ENCODE measurements at places on chromosomes 11 and 22.

GRCh38 chr22:48092866-48093265 lies 1330.4 kb downstream of the TBC1D22A start:
- DNase-seq: no peak

GRCh38 chr22:46061501-46062231 lies 84.7 kb upstream of the WNT7B start:
- no peak for DNase-seq

- no peak for DNase-seq
Observed at GRCh38 chr22:38034884-38035529, 22.2 kb upstream of the PICK1 start.

DNA sequence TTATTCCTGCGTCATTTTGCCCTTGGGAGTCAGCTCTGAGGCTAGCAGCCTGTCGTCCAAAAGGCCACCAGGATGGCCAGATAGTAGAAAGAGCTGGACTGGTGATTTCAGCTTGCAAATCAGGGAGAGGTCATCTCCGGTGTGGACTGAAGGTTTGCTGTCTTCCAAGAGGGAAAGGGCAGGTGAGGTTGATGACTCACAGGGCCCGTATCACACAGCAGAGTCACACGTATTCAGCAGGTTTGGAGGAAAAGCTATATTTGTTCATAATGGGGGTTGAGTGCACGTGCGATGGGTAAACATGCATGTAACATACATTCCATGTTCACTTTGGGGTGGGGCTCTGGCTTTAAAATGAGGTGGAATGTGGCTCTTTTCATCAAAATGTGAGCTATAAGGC lies 25.6 kb downstream of the MRPL21 start:
- no peak for DNase-seq

GRCh38 chr11:129042503-129042902 lies 99.8 kb upstream of the TP53AIP1 start:
- no peak for DNase-seq

DNA sequence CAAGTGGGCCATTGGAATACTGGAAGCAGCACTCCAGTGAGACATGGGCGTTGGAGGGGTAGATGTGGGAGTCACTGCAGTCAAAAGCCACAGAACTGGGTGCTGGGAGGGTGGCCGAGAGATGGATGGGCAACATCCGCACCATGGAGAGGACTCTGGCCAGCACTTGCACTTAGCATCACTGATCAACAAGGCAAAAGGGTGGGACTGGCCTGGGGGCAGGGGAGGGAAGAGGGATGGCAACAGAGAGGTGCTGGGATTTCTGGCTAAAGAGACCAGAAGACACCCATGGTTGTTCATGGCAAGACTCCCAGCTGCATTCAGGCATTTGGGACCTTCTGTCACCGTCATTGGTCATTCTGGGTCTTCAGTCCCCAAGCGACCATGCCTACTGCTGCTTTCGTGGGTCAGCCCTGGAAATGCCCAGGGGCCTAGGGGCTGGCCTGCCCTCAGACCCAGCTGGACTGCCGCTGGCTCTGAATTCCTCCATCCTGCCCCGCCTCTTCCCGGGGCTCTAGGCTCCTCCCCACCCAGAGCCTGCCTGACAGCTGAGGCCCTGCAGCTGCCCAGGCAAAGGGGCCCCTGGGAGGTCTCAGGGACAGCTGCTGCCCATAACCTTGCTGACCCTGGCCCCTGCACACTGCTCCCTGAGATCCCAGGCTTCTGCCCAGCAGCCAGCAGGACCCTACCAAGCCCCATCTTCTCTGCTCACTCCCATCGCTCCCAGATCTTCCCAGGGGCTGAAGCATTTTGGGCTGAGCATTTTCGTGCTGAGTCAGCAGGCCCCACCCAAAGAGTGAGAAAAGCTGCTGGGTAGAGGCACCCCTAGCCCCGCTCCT lies 13.0 kb upstream of the CDC42EP2 start:
- DNase-seq: no peak

DNA sequence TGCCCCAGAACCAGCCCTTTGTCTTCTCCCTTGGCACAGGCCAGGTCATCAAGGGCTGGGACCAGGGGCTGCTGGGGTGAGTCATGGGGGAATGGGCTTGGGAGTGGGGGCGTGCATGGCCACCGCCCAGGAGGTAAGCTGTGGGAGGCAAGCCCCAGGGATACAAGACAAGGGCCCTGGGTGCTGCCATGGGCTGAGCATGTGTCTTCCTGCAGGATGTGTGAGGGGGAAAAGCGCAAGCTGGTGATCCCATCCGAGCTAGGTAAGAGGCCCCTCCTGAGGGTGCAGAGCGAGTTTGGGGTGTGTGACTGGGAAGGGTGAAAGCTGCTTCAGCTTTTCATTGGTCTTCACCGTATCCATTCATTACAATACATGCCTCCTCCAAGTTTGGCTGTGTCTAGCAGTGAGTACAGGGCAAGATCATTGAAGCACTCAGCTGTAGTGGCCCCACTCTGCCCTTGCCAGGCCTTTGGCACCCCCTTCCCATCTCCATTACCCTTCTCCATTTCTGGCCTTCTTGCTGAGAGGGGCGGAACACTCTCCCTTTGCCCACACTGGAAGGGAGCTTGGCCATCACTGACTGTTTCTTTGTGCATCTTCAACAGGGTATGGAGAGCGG lies 2.5 kb downstream of the FKBP2 start:
- DNase-seq: no peak

DNA sequence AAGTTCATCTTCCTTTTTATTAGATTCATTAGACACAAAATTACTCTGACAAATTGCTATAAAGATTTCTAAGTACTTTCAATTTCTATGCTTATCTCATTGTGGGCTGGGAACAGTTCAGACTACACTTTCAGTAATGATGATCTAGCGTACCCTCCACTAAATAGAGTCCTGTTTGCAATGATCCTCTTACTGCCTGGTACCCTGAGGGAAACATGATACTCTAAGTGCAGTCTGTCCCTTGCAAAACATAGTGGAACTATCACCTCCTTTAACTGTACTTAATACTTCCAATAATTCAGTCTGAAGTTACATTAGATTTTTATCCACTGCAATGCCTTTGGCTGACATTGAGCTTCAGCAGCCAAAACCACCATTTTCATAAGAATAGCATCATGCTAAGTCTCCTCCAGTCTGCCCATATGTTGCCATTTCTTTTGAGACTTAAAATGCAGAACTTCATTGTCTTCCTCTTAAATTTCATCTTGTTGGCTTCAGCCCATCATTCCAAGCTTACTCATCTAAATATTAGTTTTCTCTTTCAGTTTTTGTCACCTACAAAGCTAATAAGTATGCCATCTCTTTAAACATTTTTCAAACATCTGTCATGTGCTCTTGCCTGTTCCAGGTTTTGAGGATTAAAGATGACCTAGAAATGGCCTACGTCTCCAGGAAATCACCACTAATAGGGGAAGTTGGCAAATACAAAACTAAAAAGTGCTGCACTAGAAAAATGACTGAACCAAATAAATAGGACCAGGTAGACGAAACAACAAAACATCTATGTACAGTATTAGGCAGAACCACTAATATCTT lies 55.5 kb downstream of the PAK1 start:
- DNase-seq: no peak

DNA sequence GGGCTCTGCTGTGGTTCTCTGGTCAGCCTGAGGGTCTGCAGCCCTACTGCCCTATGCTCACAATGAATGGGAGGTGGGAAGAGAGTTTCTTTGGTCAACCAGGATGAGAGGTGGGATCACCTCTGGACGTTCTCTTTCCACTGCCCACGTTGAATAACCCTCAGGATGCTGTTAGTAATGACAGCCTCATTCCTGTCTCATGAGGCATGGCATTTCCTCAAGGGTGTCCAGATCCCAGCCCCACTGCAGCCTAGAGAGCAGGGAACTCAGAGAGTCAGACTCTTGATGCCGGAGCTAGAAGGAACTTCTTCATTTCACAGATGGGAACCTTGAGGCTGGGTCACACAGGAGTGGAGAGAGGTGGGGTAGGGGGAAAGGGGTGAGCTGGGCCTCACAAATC lies 196.0 kb downstream of the CEP164 start:
- DNase-seq: no peak

DNA sequence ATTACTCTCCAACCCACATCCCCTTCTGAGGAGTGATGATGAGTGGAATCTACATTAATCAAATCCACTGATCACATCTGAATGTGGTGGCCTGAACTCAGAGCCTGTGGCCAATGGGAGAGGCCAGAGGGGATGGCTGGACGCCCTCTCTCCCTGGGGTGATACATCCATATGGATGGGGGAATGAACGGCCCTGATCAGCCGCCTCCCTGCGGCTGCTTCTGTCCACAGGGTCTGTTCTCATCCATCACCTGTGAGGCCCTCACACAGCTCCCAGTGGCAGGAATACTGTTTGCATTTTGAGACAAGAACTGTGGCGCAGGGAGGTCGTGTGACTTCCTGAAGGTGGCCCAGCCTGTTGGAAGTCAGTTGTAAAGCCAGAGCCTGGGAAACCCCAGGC lies 78.3 kb upstream of the SHISAL1 start:
- no peak for DNase-seq

DNA sequence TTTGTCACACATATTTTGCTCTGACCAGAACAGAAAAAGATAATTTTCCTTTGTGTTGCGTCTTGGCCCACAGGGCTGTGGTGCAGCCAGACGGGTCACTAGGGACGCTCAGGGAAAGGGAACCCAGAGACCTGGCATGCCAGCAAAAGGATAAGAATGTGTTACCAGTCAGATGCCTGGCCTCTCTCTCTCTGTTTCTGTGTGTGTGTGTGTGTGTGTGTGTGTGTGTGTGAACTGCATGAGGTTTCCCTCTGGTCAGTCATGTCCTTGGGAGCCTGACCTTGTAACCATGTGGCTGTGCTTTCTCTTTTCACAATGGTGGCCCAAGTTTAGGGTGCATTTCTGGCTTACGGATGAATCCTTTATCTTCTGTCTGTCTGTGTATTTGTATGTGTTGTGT lies 25.4 kb downstream of the CCKBR start:
- no peak for DNase-seq

- no peak for DNase-seq
Observed at GRCh38 chr22:25775531-25775930, 33.5 kb downstream of the MYO18B start.

- no peak for DNase-seq
Observed at GRCh38 chr11:45428116-45428515, 142.0 kb upstream of the SYT13 start.

GRCh38 chr11:2540992-2541680 lies 96.3 kb downstream of the KCNQ1 start:
- DNase-seq: no peak

DNA sequence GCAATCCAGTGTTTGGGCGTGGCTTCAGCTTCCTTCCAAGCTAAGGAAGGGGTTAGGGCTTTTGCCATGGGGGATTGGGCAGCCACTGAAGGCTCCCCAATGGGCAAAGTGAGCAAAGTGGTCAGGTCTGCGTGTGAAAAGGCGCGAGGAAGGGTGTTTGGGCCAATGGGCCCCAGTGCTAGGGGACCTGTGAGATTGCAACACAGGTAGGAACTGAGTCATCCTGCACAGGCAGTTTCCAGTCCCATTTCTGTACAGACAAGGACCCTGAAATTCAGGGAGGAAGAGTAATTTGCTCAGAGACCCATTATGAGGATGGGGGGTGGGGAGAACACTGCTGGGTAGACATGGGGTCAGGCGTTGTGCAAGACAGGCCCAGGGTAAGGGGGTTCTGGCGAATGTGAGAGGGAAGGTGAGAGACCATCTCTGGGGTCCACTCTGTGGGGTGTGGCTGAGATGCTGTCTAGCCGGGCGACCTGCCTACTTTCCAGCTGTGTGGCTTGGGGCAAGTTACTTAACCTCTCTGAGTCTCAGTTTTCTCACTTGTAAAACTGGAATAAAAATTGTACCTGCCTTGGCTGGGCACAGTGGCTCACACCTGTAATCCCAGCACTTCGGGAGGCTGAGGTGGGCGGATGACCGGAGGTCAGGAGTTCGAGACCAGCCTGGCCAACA lies 7.3 kb downstream of the CCDC88B start:
- DNase-seq: no peak

DNA sequence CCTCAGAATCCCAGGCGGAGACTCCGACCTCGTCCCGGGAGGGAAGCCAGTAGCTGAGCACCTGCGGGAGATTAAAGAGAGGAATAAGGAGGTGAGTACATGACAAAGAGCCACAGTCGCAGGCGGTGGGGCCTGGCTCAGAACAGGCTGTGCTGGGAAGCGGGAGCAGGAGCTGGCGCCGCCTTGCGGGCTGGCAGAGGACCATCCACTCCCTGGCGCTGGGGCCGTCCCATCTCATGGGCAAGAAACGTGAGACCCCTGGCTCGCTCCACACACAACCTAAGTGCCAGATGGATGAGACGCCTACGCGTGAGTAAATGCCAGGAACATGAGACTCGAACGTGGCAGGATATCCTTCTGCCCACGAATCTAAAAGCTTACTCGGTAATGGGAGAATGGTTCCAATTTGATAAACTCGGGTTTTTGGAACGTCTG lies 6.3 kb downstream of the CEND1 start:
- DNase-seq: no peak

GRCh38 chr11:62680825-62681240 lies 2.0 kb upstream of the UBXN1 start:
- DNase-seq: no peak

Measured in stimulated activated CD4-positive, alpha-beta T cell treated with anti-CD3 and anti-CD28 coated beads, Interleukin-4, amount 100 ng/mL, for 1 hour (primary cell).